ENCODE measurements at places on chromosomes 1 and 21.

- DNase-seq = no peak
Observed at GRCh38 chr1:100868364-100868995, 26.2 kb downstream of the EXTL2 start.

DNA sequence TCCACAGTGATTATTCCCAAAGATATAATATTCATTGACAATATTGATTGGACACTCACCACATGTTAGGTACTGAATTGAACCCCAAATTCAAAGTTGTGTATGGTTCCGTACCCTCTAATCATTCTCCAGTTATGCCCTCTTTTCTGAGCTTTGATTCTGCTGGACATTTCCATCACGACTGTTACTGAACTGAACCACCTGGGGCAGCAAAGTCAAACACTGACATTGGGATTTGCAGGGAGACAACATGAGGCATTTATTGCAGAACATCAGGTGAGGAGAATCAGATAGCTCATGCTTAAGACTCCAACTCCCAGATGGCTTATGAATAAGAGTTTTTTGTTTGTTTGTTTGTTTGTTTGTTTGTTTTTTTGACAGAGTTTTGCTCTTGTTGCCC is 420.9 kb downstream of the DISC1 start:
- DNase-seq = no peak

GRCh38 chr1:15224974-15225373 is 22.0 kb upstream of the FHAD1 start:
- no peak for DNase-seq

GRCh38 chr1:184929711-184930202 is 44.6 kb downstream of the NIBAN1 start:
- DNase-seq = no peak
